ENCODE measurements at places on chromosomes 5 and 9.

DNA sequence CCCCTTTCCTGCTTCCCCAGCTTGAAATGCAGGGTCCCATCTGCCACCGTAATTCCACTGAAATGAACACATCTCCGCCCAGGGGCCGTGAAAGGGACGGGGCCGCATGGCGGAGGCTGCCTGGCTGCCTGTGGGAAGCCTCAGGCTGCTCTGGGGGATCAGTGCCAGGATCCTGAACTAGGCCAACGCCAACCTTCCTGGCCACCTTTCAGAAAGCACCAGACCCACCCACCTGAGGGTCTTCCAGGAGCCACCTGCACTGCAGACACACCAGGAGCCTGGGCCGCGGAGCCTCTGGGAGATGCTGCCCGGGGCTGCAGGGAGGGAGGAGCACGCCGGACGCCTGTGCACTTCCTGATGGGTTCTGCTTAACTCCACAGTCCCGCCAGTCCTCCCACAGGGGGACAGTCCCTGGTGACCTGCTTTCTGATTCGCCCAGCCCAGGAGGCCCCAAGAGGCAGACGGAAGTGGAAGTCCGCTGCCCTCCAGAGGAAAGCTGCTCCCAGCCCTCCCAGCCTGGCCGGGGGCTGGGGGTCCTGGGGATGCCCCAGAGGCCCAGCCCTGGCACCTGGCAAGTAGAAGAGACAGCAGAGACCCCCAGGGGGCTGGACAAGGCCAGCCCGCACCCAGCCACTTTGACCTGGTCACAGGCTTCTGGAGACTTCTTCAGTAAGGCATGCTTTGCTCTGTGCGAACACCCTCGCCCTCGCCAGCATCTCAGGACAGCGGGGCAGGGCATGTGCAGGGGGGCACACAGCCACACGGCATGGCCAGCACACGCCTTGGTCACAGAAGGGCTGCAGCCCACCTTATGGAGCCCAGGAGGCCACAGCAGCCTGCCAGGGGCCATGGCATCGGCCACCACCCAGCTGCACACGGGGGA is at the start of gene CARD9:
CARD9 (minus strand) TSS at position 370 of the 883 bp plus-strand sequence. CDS start 1,591 bp downstream, outside the sequence.
- DNase-seq = peak; percentile 42

GRCh38 chr5:150114102-150114641 is 27.8 kb upstream of the CSF1R start:
- no peak for DNase-seq

DNA sequence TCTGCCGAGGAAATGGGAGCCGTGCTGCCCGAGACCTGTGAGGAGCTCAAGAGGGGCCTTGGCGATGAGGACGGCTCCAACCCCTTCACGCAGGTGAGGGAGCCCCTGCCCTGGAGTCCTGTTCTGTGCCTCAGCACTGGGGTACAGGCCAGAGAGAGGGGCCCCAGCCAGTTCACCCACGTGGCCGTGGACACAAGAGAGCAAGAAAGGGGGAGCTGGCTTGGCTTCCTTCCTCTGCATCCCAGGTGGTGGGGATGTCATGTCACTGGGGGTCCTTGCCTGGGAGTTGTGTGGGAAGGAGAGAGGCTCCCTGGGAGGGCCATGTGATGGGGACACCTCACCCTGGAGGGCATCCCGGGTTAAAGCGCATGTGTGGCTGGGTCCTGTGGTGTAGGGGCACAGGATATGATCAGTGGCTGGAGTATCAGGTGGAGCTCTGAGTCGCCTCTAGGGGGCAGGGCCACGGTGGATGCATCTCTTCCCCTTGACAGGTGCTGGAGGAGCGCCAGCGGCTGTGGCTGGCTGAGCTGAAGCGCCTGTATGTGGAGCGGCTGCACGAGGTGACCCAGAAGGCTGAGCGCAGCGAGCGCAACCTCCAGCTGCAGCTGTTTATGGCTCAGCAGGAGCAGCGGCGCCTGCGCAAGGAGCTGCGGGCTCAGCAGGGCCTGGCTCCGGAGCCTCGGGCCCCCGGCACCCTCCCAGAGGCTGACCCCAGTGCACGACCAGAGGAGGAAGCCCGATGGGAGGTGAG is 7.5 kb downstream of the N4BP3 start:
- DNase-seq = peak; percentile 93

DNA sequence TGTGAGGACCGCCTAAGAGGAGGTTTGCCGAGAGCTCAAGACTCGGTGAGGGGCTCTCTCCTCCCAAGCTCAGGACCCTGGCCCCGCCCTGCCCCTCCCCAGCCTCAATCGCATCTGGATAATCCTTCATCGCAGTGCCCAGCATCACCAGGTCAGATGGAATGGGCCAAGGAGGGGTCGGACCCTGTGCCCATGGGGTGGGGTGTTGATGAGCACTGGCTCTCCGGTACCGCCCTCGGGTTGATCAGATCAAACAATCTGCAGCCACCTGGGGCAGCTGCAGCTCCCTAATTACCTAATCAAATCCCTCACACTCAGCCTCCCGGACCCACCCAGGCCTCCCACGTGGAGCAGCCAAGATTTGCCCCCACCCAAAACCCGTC is 24.4 kb upstream of the TDRD7 start:
- no peak for DNase-seq

- no peak for DNase-seq
Measured at GRCh38 chr9:118008246-118008645, 304.0 kb downstream of the TLR4 start.

DNA sequence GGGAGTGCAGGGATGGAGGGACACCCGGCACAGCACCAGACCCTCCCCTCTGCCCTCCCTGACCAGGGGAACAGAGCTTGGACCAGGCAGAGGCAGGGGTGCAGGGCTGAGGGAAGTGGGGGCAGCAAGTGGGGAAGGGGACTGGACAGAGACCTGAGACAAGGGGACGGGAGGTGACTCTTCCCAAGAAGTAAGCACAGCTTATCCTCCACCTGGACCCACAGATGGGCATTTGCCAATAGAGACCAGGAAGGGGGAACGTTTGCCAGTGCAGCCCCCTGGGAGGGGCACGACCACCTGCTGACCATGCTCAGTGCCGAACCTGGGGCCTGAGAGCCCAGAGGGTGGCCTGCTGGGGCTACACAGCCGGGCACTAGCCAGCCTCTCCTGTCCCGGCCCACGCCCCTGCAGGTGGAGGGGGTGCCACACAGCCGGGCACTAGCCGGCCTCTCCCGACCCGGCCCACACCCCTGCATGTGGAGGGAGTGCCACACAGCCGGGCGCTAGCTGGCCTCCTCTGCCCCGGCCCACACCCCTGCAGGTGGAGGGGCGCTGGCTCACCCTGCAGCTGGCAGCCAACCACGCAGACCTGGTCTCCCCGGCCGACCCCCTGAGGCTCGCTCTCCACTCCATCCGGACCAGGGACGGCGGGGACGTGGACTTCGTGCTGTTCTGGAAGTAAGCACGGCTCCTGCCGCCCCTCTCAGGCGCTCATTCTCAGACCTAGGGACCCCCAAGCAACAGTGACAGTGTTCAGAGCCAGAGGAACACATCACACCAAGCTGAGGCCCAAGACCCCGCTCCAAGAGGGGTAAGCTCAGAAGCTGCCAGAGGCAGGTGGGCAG is 24.3 kb downstream of the GLT6D1 start:
- DNase-seq = no peak

DNA sequence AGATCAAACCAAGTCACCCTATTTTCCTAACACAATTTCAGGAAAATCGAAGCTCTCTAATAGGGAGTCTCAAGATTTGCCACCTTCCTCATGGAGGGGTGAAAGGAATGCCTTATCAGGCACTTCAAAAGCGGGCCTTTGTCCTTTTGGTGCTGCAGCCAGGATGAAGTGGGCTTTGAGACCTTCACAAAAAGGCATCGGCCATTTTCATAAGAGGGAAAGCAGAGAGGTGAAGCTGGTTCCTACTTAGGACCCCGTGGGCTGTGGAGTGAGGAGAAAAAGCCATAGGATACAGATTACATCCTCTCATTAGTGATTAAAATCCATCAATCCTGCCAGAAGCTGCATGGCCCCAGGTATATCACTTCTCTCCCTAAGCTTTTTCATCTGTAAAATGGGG is 859 bp downstream of the CDKN2AIPNL start:
- peak; percentile 11 for DNase-seq

DNA sequence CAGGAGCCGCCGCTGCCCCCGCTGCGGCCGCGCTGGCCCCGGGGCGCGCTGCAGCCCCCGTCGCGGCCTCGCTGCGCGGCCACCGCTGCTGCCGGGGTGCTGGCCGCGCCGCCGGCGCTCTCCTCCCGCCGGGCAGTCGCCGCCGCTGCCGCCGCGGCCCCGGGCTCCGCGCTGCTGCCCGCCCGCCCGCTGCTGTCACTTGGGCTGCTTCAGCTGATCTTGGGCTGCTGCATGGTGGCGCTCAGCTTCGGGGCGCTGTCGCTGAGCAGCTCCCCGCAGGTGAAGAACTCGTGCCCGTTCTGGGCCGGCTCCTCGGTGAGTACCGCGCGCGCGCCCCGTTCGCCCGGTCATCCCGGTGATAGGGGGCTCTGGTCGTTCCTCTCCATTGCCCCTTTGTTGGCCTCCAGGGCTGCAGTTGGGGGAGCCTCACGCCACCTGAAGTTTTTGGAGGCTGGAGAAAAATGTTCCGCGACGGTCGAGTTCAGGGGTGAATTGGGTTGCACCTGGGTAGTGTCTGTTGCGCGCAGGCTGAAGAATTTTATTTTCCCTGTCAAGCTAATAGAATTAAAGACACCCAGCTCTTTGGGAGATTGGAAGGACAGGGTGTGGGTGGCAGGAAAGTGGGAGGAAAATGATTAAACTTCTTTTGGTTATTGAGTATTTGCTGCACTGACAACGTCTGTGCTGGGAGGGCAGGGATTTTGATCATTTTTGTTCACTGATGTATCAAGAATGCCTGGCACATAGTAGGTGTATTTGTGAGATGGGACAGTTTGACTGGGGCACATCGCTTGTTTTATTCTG is 596 bp downstream of the ENTREP1 start:
- peak; percentile 6 for DNase-seq

DNA sequence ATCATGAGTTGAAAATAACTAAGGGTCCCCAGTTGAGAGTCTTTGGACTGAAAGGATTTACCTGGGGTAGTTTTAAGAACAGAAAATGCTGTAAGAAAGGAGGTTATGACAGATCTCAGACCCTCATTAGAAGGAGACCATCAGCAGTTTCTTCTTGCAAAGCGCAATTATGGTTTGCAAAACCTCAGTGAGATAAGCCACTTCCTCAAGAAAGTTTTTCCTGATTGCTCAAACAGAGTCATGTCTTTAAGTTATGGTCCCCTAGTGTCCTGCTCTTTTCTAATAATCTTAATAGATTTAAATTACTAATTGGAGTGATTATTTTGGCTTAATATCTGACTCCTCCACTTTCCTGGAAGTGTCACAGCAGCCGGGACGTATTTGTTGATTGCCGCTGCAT is 293.2 kb upstream of the KLF4 start:
- no peak for DNase-seq

DNA sequence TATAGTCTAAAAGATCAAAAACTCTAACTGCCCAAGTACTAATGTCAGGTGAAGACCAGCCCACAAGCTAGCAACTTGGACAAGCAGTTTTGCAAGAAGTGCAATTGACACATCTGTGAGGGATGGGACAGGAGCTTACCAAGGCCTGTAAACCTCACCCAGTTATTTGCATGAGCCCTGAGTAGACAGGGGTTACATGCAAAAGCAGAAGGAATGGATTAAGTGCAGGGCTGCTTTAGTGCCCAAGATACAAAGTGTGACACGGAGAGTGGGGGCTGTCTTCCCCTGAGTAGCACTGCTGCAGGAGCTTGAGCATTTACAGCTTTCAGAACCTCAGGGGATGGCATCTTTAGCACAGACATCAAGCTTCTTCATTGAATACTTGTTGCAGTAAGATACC is 286.7 kb downstream of the ELAVL2 start:
- no peak for DNase-seq

- no peak for DNase-seq
Measured at GRCh38 chr5:66362046-66362445, 217.9 kb downstream of the SREK1 start.

- no peak for DNase-seq
Measured at GRCh38 chr5:53453898-53454718, 26.3 kb upstream of the FST start.

DNA sequence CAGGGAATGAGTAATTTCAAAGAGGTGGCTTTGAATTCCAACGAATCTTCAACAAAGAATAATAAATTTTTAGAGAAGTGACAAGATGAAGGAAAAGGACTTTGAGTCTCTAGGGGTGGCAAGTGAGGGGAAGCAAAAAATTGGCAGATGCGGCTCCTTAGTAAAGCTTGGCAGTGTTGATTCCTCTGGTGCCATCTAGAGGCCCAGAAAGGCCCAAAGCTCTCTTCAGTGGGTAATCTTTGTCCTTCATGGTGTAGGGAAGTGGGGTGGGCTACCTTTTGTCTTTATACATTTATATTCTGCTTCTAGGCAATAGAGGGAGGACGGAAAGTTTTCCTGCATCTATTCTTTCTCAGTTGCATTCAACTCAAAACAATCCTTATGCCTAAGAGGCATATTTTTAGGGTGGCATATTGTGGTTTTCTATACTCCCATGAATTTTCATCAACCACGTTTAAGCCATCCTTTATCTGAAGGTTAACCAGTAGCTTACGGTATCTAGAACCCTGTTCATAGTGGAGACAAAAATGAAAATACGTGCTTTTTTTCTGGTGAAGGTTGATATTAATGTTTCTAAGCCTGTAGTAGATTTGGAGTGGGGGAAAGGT is 17.5 kb upstream of the ROPN1L start:
- DNase-seq = peak; percentile 72

DNA sequence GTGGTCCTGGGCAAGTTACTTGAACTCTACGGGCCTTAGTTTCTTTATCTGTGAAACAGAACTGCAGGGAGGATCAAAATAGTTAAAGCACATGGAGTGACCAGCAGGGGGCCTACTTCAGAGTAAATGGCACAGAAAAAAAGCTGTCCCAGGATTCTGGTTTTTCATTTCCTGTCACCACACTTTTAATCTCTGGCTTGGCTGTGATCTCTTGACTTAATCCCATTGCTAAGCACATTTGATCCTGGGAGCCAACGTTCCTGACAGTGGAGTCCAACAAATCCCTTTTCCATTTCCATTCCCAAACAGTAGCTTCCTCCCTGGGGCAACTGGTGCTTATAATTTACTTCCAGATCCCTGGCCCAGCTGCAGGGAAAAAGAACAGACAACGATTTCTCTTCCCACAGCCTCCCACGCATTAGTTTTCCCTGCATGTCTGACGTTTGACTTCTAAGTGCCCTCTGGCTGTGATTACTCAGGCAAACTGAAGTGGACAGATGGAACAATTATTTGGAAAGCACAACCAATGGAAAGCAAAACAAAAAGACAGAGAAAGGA is 136.5 kb upstream of the STK32A start:
- DNase-seq = peak; percentile 25

GRCh38 chr5:98781964-98782363 is 8.5 kb downstream of the RGMB start:
- no peak for DNase-seq

DNA sequence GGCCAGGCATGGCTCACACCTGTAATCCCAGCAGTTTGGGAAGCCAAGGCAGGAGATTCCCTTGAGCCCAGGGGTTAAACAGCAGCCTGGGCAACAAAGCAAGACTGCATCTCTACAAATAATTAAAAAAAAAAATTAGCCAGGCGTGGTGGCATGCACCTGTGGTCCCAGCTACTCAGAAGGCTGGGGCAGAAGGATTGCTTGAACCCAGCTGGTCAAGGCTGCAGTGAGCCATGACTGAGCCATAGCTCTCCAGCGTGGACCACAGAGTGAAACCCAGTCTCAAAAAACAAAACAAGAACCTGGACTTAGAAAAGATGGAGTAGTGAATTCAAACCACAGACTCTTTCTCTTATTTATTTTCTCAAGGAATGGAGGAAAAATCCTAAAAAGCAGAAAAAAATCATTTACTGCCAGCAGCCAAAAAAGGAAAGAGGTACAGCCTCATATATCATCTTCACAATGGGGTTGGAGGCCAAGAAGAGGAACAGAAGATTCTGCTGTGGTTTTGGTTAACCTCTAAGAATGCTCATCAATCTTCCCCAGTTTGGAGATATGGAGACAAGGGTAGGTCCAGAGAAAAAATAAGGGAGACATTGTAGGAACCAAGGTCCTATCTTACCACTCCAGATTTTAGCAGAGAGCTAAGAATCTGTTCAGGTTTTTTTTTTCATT is 40.0 kb upstream of the MYO10 start:
- peak; percentile 24 for DNase-seq
